ENCODE measurements at places on chromosomes 11 and 22.

DNA sequence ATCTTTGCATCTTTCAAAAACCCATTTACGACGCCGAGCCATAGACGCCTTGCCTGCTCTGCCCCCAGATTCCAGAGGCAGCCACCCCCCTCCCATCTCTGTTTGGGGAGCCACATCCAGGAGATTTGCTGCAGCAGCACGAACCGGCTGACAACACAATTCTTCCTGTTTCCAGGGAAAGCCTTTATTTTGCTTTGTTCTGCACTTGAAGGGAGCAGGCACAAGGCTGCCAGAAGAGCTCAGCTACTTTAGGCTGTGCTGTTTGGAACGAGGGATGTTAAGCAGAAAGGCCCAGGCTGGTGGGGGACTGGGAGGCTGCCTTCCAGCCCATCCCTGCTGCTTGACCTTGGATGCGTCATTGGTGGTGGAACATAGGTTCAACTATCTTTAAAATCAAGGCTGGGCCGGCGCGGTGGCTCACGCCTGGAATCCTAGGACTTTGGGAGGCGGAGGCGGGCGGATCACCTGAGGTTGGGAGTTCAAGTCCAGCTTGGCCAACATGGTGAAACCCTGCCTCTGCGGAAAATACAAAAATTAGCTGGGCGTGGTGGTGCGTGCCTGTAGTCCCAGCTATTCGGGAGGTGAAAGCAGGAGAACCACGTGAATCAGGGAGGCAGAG lies 243.9 kb downstream of the MIAT start:
- no peak for DNase-seq

DNA sequence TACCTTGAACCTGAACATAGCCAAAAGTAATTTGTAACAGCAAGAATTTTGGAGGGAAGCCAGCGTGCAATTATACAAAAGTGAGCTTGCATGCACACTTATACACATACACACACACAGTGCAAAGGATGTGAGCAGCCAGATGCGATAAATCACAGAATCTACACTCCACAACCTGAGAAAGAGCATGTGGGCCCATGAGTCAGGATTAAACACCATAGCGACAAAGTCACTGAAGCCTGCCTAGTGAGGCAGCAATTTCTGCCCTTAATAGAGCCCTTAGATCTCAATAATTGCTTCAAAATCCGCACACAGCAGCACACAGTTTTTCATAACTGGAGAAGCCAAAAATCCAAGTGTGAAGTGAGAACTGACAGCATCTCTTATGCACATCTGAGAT lies 42.6 kb upstream of the TEAD1 start:
- DNase-seq, result no peak

GRCh38 chr22:38171927-38172831 lies 9.5 kb downstream of the PLA2G6 start:
- DNase-seq, result no peak

- no peak for DNase-seq
Measured at GRCh38 chr11:126231725-126232459, 20.3 kb downstream of the FAM118B start.

DNA sequence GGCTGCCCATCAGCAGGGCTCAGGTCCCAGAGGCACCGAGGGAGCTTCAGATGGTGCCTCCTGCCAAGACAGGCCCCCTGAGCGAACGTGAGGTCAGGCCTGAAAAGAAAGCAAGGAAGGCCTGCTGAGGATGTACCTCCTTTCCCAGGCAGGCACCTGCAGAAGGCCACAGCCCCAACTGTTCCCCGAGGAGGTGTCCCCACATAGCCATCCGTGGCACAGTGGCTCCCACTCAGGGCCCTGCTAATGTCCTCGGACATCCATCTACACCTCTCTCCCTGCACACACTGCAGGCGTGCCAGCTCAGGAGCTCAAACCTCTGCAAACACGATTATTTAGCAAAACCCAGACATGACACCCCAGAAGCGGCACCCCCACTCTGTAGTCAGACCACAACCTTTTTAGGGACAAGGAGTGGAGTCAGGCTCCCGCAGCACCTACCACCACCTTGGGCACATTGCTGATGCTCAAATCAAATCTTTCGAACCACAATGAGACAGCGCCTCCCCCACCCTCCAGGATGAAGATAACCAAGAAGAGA lies 36.9 kb downstream of the SHANK2 start:
- no peak for DNase-seq

DNA sequence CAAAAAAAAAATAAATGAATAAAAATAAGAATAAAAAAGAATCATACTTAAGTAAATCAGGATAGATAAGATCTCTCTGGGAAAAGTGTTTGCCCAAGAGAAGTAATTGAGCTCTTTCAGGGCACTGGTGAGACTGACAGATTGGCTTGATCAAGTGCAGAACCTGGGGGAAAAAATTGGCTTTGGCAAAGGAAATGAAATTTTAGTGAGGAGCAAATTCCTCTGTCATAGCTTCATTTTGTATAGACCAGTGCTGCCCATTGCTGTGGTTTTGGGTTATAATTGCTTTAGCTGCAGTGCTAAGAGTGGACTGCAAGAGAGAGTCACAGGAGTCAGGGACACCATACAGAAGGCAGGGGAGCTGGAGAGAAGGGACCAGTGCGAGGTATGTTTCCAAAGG lies 35.7 kb downstream of the SFI1 start:
- DNase-seq, result no peak

DNA sequence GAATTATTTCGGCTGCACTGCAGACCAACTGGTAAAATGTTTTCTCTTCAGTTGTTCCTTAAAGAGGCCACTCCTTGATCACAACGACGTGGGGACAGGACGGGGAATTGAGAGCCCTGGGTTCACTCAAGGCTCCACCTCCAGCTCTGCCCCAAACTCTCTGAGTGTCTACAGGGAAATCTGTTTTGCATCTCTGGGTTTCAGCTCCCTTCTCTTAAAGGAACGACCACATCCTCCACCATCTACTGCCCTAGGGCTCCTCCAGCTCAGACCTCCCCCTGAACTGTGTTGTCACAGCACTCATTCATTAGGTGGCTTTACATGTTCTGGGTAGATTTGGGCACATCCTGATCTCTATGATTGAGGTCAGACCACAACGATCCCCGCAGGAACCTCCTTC lies 5.1 kb upstream of the PPFIA1 start:
- peak; percentile 21 for DNase-seq

DNA sequence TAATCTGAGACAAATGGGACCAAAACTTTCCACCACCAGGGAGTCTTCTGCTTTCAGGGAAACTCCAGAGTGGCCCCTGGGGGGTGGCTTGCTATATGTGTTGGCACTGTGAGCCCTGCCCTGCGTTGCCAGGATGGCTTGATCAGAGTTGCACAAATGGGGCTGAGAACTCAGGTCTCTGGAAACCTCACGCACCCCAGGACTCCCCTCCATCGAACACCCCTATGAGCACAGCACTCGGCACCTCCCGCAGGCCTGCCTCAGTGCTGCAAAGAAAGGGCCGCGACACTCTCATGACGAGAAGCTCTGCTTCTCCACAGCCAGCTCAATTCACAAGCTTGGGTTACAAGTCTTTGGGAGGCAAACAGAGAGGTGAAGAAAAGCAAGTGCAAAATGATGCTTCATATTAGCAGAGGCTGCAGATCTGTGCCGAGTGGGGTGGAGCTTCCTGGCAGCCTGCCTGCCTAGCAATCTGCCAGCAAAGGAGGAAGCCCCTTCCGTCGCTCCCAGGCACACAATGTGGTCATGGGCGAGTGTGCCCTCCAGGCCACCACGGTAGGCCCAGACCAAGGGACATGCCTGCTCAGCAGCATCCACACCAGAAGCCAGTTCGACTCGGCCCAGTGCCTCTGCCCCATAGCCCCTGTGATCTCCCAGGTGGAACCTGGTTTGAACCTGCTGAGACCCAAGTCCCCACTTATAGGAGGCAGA lies 55.7 kb downstream of the MYH9 start:
- peak; percentile 80 for DNase-seq

DNA sequence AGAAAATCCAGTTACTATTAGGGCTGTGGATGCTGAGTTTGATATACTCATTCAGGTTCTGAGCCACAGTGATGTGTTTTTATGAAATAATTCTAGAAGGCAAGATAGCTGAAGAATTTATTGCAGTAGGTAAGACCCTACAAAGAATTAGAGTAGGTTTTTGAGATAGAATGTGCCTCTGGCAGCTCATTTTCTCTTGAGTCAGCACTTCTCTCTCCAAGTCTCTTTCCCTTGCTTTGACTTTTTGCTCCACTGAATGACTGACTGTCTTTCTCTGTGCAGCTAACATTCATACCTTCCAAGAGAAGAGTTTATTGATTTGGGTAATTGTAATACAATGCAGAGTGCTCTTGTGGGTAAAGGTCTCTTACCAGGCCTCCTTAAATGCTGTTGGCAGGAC lies 48.0 kb upstream of the C11orf87 start:
- DNase-seq, result no peak

- no peak for DNase-seq
Measured at GRCh38 chr22:43795320-43795719, 16.8 kb downstream of the EFCAB6 start.

- no peak for DNase-seq
Measured at GRCh38 chr22:48881326-48881980, 946.2 kb downstream of the BRD1 start.

DNA sequence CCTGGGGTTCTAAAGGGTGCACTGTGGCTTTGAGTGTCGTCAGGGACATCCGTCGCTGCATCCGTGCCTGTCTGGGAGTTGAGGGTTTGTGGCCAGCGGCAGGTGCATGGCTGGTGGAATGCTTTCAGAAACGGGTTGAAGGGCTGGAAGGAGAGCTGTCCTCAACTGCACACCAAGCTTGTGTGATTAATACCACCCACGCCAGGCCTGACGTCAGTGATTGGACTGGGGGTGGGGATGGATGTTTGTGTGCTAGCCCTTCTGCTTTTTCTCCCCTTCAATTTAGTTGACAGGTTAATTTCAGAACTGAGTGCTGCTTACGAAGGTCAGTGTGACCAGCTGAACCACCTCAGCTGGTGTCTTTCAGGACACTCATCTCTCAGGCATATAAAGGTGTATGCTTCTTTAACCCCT lies 3.2 kb upstream of the GAB2 start:
- DNase-seq, result peak; percentile 54

GRCh38 chr11:34174412-34175041 lies 69.1 kb downstream of the NAT10 start:
- peak; percentile 88 for DNase-seq

DNA sequence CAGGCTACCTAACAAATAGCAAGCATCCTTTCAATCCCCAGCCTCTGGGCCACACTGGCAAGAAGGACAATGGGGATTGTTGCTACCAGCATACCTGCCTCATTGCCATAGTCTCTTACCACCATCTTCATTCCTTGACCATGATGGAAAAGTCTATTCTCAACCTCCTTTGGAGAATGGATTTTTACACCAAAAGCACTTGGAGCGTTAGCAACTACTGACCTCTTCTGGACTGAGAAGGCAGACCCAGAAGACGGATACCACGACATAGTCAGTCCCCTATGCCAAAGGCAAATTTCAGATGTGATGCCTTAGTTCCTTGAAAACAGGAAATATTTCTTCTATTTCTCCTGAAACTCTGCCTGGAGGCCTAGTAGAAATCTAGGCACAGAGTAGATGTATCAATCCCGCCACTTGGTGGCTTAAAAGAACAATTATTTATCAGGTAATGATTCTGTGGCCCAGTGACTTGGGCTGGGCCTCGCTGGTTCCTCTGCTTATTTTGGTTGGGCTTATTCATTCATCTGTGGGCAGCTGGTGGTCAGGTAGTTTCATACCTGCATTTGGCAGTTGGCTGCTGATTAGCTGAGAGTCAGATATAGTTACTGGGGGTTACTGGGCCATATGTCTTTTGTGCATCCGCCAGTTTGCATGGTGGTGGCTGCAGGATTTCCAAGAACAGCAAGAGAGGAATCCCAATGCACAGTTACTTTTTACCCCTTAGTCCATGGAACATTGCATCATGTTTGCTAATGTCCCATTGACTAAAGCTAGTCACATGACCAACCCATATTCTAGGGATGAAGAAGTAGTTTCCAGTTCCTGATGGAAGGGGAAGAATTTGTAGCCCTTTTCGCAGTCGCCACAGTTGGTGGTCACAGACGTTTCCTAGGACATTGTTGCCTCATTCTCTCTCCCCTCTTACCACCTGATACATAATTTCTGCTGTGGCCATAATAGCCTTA lies 75.2 kb downstream of the DHCR7 start:
- no peak for DNase-seq

- no peak for DNase-seq
Measured at GRCh38 chr22:29945435-29945834, 62.5 kb downstream of the MTMR3 start.

DNA sequence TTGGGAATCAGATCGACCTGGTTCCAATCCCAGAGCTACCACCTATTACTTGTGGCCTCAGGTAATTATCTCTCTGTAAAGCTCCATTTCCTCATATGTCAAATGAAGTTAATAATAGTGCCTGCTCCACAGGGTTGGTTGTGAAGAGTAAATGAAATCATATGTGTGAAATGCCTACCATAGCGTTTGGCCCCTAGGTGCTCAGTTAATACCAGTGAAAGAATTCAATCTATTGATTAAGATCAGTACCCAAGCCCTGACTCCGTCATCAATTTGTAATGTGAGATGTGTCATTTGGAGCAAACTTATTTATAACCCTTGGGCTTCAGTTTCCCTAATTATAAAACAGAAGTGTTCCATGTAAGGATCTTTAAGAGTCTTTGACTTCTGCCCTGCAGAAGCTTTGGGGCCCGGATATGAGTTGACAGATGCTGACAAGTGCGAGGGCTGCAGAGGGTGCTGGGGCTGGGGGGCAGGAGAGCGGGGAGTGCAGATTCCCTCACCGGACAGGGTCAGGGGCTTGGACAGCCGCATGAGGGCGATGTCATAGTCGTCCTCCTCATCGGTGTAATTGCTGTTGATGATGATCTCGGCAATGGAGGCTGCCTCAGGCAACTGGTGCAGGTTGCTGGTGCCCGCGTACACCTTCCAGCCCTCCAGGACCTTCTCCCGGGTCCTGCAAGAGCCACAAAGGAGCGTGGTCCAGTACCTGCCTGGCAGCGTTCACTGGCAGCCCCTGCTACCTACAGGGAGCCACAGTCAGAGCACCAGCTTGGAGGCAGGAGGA lies 20.9 kb downstream of the TMPRSS13 start:
- no peak for DNase-seq

DNA sequence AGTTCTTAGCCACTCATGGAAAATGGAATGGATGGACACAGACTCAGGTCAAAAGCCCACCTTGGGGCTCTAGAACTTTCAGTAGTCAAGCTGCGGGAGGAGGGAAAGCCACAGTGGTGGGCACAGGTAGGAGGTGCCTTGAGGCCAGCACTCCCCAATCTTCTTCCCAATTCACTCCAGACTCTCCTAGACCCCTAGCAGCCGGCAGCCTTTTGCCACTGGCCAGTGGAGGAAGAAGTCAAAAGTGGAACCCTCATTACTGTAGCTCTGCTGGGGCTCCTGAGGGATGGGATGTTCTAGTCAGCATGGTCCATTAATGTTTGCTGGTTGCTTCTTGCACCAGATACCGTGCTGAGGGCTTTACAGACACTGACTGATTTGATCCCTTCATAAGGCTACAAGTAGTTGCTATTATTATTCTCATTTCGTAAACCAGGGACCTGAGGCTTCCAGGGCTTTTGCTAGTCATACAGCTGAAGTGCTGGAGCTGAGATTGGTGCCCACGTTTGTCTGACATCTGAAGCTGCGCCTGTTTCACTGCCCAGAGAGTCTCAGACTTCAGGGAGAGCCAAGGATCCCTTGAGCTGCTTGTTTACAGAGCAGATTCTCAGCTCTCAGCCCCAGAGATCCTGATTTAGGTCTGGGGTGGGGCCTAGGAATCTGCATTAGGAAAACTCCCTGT lies 1.1 kb downstream of the UCP3 start:
- DNase-seq, result no peak
